BJ (cell line): ENCODE measurements at places on chromosomes 13 and 19.
A peak's percentile ranks its signal among the peaks of the same experiment; 100 is the strongest.

GRCh38 chr19:16367261-16367683 lies 42.6 kb downstream of the KLF2 start:
- DNase-seq = no peak

- DNase-seq = no peak
Observed at GRCh38 chr13:22871231-22871630, 309.5 kb upstream of the SGCG start.

DNA sequence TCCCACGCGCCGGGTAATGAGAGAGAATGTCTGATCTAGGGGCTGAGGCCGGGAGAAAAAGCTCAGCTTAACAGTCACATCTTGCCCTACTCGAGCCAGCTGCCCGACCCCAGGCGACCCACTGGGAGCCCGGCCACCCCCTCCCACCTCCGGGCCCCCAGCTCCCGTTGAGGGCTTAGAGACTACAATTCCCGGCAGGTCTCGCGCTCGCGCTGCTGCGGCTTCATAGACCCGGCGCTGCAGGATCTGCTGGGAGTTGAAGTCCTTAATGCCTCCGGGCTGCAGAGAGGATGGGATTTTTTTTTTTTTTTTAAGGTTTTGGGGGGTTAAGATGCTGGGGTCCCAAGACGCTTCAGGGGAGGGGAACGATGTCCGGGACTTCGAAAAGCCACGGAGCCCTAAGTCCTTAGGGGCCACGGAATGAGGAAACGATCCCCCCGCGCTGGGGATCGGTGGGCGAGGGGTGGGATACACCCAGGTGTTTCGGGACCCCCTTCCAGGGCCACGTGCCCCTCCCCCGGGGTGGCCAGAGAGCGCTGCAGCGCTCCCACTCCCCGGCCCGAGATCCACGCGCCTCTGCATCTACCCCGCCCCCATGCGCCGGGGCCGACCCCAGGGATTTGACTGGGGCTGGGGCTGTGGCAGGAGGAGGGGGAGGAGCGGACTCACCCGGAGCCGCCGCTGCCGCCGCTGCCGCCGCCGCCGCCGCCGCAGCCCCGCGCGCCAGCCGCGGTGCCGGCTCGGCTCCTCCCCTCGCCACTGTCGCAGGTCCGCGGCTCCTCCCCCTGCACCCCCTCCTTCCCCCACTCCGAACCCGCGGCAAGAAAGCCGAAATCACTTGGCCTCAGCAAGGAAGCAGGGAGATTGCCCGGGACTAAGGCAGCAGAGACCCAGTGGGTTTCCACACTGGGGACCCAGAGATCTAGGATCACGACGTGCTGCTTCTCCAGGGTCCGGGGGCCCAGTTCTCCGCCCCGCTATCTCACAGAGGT lies at the start of gene SYT3:
Gene SYT3 (minus strand): TSS at position 761 of the 992 bp plus-strand sequence. CDS start 2,470 bp downstream, outside the sequence.
- DNase-seq = no peak

DNA sequence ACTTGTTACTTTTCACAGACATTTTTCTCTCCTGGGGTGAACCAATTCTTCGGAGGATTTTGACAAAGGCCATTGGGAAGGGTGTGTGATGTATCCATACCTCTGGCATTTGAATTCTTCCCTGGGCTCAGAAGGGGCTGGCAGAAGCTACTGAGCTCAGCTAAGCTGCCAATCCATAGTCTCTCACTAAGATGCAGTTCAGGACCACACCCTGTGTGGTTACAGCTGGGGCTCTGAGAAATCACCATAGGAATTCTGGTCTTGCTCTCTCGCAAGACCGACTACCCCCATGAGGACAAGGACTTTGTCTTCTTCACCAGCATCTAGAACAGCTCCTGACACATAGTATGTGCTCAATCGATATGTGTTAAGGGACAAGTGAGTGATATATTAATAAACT lies 6.0 kb downstream of the C13orf42 start:
- no peak for DNase-seq

GRCh38 chr13:94708031-94708859 lies 4.1 kb downstream of the SOX21 start:
- DNase-seq = no peak

GRCh38 chr19:44731622-44732021 lies 16.9 kb upstream of the BCL3 start:
- no peak for DNase-seq

- DNase-seq = no peak
Observed at GRCh38 chr13:113427562-113428468, 25.5 kb downstream of the ADPRHL1 start.

DNA sequence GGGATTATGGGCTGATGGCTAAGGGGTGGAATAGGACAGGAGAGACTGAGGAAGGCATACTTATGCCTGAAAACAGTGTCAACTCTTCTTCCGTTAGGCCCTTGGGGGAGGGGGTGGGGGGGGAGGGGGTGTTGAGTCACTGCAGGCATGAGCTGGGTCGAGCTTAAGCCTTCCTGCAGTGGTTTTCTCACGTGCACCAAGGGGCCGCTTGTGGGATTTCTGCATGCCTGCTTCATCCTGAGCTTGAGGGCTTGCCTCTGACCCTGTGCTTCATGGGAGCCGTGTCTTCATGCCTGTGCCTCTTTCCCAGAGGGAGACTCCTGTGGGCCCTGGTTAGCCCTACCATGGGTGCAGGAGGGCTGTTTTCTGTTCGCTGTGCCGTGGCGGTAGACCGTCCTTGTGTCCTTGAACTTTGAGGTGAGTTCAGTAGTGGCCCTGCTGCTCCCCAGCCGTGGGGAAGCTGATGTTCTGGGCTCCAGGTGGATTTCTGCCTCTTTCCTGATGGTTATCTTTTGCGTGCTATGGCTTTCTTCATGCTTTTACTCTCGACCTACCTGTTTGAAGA lies 186.1 kb downstream of the PCCA start:
- DNase-seq = no peak

GRCh38 chr13:102273111-102273510 lies 128.7 kb downstream of the FGF14 start:
- DNase-seq = no peak

DNA sequence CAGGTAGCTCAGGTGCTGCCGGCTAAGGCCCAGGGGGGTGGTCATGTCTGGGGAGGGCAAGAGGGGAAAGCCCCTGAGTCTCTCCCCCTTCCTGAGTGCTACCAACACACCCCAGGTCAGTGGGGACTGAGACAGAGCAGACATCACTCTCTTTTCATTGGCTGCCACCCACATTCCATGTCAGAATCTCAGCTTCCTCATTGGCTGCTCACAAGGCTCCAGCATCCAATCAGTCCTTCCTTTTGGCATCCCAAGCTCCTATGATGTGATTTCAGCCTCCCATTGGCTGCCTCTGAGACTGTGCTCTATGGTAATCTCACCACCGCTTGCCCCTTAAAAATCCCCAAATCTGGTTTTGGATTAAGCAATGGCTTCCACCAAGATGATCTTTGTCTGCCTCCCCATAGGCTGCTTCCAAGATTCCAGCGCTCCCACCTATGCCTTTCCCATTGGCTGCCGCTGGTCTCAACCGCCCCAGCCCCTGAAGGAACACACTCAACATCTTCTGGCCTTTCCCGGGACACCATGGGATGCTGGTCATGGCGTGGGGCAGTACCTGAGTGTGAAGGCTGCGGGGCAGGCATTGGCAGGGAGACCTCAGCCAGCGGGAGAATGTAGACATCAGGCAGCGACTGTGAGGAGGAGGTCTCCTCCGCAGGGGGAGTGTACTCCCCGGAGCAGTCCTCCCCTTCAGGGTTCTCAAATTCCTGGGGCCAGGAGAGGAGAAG lies 2.0 kb downstream of the LMTK3 start:
- DNase-seq = no peak

DNA sequence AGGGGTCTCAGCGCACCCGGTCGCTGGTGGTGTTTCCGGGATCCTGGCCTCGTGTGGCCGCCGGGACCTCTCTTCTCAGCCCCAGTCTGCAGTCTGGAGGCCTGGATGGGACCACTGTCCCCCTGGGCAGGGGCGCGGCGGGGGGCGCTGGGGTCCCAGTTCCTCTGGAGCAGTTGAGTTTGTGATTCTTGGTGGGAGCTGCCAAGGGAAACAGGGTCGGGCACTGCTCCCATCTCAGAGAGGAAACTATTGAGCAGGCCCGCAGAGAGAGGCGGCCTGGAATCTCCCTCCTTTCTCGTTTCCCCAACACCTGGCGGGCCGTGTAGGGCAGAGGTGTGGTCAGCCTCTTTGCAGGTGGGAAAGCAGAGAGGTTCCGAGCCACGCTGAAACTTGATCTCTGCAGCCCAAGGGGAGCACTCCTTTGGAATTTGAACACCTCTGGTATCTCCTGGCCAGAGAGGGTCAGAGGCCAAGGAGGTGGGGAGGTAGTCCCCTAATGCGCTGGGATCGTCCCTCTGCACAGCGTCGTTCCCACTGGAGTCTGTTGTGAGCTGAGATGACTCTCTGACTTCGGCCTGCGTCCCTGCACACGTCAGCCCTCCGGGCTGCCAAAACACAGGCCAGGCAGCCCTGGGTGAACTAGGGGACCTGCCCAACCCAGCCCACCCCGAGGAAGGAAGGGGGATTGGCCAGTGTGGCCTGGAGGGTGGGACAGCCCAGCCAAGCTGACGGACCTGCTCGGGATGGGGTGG lies 741 bp downstream of the PLEKHF1 start:
- DNase-seq = no peak

- no peak for DNase-seq
Observed at GRCh38 chr13:113915786-113916329, 52.0 kb upstream of the GAS6 start.

DNA sequence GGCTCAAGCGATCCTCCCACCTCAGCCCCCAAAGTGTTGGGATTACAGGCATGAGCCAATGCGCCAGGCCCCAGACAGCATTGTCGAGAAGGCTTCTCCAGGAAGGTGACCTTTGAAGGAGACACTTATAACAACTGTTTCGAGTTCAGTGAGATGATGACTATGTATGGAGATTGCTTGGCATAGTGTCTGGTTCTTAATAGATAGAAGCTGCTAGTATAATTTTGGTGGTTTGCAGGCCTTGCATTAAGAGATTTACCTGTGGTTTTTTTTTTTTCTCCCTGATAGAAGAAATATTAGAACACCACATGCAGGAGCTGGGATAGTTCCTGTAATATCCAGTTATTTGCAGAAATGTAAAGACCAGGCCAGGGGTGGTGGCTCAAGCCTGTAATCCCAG lies 3.7 kb downstream of the MARCHF2 start:
- no peak for DNase-seq

DNA sequence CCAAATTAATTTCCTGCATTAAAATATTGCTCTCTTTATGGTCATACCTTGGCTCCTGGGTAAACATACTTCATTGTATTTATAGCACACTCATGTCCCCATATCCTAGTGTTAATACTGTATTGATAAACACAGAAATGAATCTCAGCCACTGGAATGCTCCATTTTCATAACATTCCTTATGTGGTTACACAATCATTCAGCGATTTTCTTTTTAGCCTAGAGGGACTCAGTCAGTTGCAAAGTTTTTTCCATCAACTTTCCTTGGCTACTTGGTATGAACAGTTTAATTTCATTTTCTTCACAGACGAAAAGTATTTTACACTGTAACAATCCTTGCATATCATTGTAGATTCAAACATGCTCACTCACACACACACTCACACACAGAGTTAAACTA lies 471.5 kb downstream of the FGF14 start:
- DNase-seq = no peak

DNA sequence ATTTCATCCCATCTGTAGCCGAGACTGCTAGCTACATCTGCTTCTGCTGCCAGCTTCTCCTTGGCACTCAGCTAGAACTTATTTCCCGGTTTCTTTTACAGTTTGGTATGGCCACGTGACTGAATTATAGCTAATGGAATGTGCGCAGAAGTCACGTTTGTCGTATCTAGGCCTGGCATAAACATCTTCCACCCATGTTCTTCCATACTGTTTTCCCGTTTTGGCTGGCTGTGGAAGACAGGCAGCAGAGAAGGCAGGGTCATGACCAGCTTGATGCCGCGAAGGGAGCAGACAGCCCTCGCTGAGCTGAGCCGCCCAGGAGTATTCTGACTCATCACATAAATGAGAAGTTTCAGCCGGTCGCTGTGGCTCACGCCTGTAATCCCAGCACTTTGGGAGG lies 186.7 kb downstream of the RFC3 start:
- DNase-seq = no peak

DNA sequence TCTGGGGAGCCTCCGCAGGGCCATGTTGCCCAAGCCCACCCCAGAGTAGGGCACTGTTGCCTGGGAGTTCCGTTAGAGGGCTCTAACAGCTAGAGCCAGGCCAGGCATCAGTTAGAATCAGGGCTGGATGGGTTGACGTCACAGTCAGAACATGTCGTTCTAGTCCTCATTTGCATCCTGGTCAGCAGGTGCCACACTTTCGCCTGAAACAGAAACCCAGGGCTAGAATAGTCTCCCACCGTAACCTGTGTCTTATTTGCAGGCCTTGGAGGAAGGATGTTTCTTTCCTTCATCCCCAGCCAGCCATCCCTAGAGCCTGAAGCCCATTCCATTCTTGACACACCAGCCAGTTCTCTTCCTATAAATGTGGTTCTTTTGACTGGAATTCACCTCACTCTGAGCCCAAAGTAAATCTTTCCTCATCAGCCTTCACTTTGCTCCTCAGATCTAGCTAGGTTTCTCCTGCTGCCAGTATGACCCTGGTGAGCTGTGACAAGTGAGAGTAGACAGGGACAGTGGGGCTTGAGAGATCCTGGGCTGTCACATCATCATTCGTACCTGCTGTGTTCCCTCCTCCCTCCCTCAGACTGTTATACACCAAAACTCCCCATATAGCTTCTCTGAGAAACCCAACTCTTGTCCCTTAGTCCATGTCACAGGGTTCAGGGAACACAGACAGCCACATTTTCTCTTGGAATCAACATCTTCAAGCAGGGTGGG lies 12.2 kb upstream of the CCDC97 start:
- no peak for DNase-seq

DNA sequence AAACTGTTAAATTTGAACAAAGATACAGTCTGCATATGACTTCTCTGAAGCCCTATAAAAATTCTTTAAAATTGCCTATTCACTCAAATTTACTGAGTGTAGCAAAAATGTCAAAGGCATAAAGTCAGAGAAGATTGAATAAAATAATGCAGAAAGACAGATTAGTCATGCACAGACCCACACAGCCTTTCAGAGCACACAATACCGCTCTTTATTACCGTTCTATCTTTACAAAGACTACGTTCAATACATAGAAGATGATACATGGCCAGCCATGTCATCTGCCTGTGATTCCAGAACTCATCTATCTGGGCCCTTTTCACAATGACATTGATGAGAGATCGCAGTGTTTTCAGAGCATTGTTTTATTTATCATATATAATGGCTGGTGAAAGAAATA lies 107.2 kb downstream of the URI1 start:
- DNase-seq = no peak

GRCh38 chr19:3176715-3177501 lies 1.7 kb upstream of the S1PR4 start:
- DNase-seq = peak; percentile 37

DNA sequence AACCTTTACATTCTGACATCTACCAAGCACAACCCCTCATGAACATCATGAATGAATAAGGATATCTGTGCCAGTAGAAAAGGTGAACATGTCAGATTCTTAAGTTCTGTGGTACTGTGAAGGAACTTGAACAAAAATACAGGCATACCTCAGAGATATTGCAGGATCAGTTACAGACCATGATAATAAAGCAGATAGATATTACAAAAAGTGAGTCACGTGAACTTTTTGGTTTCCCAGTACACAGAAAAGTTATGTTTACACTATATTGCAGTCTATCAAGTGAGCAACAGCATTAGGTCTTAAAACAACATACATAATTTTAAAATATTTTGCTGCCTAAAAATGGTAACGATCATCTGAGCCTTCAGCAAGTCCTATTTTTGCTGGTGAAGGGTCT lies 101.2 kb downstream of the DIAPH3 start:
- DNase-seq = no peak

- DNase-seq = no peak
Observed at GRCh38 chr13:31073859-31074718, 87.6 kb downstream of the HSPH1 start.
